Activated CD4-positive, alpha-beta T cell treated with anti-CD3 and anti-CD28 coated beads for 4 hours (primary cell): ENCODE measurements at places on chromosomes 6 and 20.

DNA sequence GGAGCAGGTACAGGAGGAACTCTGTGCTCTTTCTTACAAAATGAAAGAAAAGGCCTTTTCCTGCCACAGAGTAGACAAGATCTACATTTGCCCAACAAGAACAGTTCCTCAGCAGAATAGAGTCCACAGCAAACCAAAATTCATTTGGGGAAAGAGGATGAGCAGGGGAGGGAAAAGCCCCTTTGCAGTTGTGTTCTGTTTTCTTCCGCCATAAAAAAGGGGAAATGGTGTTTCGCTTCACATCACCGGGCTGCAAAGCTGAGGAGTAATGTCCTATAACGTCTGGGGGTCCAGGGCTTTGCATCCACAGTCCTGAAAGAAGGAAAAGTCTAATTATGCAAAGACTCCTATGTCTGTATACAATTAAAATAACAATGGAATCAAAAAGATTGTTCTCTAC, at the start of gene GPR31:
GPR31 (minus strand) TSS at position 118 of the 400 bp plus-strand sequence. CDS start 149 bp downstream, outside the sequence.
- no peak for DNase-seq

DNA sequence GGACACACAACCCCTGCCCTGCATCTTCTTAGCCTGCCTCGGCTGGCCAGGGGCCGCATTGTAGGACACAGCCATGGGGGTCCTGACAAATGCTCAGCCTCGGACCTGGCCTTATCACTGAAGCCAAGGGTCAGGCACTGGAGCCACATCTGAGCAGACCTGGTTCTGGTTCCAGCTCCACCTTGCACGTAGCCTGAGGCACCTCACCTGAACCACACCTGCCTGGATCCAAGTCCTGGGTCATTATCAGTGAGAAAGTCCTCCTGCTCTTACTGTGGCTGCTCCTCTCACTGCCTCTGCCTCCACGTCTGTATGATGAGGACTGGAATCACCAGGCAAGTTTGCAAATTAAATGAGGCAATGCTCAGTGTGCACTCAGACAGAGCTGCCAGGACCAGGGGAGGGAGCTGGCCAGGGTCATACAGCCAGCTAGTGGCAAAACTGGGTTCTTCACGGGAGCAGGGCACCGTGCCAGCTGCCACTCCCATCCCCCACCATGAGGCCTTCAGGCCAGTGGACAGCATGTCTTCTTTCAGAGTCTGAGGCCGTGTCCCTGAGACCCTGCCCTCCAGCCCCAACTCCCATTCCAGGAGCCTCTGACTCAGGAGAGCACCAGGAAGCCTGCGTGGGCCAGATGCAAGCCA, 40.2 kb downstream of the MRPL14 start:
- DNase-seq: no peak

- no peak for DNase-seq
Measured at GRCh38 chr20:24461848-24462247, 7.6 kb upstream of the SYNDIG1 start.

DNA sequence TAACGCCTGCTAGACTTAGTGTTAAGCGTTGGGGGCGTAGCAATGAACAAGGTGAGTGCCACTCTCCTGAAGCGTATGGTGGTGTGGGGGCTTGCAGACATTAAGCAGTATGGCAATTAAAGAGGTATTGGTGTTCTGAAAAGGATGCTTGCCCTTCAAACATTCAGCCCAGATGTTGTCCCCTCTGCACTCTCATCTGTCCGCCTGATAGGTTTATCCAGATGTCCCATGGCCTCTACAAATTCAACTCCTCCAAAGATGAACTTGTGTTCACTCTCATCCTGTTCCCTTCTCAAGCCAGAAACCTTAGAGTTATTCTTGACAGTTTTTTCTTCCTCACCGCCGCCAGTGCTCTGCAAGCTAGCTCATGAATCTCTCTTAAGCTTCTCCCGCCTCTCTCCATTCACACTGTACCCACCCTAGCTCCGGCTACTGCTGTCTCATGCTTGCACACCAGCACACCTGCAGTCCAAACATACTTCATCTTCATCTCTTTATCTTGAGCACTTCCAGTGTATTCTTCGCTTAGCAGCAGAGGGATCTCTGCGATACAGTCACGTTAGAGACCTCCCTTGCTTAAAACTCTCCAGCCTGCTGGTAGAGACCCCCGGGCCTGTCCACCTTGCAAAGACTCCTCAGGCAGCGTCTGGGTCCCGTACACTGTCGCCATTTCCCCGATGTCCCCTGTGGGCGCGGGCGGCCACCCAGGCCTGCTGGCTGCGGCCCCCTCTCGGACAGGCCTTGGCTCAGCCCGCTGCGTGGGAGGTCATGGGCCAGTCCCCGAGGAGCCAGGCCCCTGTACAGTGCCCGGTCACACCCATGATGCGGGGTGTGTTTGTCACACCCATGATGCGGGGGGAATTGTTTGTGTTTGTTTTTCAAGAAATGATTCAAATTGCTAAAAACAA, 962 bp downstream of the DDX27 start:
- DNase-seq: no peak

DNA sequence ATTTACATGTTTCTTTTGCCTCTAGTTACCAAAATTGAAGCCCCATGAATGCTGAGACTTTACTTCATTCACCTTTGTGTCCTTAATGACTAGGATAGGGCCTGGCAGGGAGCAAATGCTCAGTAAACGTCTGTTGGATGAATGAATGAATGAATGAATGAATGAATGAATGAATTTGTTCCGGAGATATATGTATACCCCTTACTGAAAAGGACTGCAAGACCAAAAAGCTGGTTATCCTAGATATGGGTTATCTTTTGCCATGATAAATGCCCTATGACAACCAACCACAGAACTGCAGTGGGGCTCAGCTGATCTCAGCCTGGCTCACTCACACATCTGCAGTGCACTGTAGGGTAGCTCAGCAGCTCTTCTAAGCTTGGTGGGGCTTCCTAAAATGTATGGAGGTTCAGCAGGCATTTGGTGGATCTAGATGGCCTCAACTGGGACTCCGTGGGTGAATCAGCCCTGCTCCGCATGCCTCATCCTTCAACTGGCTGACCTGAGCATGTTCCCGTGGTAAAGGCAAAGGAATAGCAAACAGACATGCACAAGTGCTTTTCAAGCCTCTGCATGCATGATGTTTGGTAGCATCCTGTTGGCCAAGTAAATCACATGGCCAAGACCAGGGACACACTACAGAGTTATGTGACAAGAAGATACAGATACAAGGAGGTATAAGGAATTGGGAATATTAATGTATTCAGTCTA, 378.7 kb upstream of the SOX4 start:
- no peak for DNase-seq

- no peak for DNase-seq
Measured at GRCh38 chr6:10146715-10147451, 268.0 kb downstream of the TFAP2A start.

DNA sequence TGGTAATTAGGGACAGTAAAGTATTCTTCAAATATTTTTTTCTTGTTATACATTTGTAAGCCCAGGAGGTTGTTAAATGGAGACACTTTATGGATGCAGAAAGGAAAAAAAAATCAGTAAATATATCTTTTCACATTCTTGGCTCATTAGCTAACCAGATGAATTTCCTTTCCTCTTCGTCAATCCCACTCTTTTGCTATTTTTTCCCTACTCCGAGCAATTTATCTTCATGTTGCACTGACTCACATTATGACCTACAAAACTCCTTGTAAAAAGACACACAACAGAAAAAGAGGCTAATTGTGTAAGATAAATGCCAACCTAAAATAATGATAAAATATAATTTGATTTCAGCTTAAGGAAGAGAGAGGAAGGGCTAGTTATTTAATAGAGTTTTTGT, 472.9 kb upstream of the ZNF337 start:
- no peak for DNase-seq
